T-cell (primary cell): ENCODE measurements at places on chromosomes 7 and 10.

DNA sequence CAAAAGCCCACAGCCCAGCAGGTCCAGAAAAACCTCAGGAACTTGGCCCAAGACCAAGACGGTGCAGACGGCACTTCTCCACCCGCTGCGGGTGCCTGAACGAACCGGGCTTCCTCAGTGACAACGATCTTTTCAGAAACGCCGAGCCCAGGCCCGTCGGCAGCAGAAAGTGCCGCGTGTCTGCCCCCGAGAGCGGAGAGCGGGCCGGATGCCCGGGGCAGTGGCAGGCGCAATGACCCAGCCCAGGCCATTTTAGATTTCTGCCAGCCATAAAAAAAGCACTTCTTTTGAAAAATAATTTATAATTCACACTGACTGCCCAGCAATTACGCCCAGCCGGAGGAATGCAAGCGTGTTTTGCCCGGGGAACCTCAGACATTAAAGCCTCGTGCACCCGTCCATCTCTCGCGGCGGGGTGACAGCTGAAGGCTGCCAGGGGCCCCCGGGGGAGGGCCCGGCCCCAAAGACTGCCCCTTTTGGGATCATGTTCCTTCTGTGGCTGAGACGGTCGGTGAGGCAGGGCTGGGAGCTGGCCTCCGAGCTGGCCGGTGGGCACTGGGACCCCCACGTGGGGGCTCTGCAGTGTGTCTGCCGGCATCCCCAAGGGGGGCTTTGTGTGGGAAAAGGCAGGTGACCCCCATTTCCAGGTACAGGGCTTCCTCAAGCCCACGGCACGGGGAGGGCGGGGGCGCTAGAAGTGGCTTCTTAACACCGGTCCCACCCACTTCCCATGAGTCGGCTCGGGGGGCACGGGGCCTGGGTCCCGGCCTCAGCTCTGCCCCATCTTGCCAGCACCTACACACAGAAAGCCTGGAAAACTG lies 71.3 kb upstream of the PDGFA start:
- DNase-seq = no peak

GRCh38 chr10:110431659-110432058 lies 66.0 kb upstream of the DUSP5 start:
- DNase-seq = no peak

GRCh38 chr7:78662939-78663338 lies 790.5 kb downstream of the MAGI2 start:
- no peak for DNase-seq

DNA sequence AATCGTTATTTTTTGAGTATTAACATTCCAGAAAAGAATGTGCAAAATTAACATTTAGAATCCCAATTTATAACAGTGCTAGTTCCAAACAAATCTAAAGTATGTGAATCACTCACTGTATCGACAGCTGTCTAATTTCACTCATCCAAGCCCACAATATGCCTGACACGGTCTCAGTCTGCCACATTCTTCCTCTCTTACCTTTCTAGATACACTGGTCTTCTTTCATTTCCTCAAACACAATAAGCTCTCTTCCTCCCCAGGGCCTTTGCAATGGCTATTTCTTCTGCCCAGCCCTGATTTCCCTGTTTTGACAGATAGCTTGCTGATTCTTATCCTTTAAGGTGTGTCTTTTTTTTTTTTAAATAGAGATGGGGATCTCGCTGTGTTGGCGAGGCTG lies 48.8 kb downstream of the UBE2H start:
- DNase-seq = no peak

DNA sequence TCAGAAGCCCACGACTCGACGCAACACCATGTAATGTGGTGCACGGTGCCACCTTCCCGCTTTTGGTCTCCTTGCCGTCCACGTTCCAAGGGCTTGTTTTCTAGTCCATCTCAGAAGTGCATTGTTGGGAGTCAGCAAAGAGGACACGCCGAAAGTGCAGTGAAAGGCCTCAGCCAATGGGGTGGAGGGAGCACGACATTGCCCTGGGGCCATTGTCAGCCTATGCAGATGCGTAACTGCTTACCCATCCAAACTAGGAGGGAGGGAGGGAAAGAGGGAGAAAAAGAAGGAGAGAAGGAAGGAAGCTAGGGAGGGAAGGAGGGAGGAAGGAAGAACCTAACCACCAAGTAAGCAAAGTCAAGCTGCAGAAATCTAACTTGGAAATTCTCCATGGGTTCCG lies 202.4 kb downstream of the CCDC3 start:
- no peak for DNase-seq

- DNase-seq = no peak
These were observed 25.2 kb downstream of the SEC23IP start for GRCh38 chr10:119917777-119918176.

- no peak for DNase-seq
These were observed 367.8 kb downstream of the NRG3 start for GRCh38 chr10:82242778-82243177.

DNA sequence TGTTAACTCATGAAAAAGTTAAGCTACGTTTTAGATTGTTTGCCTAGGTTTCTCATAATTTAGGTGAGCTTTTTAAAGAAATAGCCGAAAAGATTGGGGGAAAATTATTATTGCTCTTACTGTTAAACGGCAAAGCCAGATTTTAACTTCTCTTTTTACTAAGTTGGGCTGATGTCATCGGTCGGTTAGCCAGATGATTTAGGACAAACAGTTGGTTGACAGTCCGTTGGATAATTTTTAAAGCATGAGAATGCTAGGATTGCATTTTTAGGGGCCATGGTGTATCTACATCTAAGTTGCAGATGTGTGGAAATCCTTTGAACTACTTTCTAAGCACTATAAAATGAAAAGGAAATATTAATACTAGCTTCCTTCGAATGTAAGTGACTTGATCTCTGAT lies 280.9 kb upstream of the AKR1E2 start:
- no peak for DNase-seq

GRCh38 chr7:73599916-73600315 lies 21.5 kb upstream of the TBL2 start:
- no peak for DNase-seq
